ENCODE measurements at places on chromosomes 16 and 17.

DNA sequence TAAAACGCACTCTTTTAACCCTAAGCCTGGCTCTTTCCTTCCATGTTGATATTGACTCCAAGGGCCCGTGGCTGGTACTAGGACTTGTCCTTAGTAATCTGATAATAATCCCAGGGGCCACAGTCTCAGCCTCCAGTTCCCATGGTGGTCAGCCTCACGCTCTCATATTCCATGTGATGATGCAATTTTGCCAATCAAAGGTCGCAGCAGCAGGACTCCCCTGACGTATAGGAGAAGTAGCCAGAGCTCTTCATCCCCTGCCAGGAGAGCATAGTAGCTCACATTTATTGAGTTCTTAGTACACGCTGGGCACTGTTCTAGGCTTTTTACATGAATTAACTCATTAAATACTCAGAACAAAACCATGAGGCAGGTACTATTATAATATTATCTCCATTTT, 42.4 kb downstream of the CD300LF start:
- no peak for DNase-seq

- DNase-seq: no peak
These were observed 94.0 kb upstream of the CDH5 start for GRCh38 chr16:66272461-66272860.

- DNase-seq: no peak
These were observed 19.1 kb upstream of the KPNB1 start for GRCh38 chr17:47630614-47631013.

GRCh38 chr16:46885960-46886763, 2.0 kb downstream of the GPT2 start:
- no peak for DNase-seq

GRCh38 chr16:61770301-61770700, 265.9 kb downstream of the CDH8 start:
- DNase-seq: no peak

- DNase-seq: no peak
These were observed 23.2 kb downstream of the NT5M start for GRCh38 chr17:17326275-17326875.

GRCh38 chr16:69089091-69089910, 16.2 kb upstream of the HAS3 start:
- DNase-seq: no peak

GRCh38 chr17:63772801-63773271, 561 bp downstream of the CCDC47 start:
- peak; percentile 25 for DNase-seq

DNA sequence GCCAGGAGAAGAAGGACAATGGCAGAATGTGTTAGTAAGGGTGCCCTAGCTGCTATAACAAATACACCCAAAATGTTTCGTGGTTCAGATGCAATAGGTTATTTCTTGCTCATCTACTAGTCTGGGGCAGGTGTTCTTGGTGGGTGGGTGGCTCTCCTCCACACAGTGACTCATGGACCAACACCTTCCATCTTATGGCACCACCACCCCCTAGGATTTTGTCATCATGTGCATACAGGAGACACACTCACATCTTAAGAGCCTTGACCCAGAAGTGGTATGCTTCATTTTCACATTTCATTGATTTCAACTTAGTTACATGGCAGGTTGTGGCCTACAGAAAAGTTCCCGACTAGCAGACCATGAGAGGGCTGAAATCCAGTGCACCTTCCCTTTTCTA, 114.7 kb downstream of the AMFR start:
- DNase-seq: no peak

DNA sequence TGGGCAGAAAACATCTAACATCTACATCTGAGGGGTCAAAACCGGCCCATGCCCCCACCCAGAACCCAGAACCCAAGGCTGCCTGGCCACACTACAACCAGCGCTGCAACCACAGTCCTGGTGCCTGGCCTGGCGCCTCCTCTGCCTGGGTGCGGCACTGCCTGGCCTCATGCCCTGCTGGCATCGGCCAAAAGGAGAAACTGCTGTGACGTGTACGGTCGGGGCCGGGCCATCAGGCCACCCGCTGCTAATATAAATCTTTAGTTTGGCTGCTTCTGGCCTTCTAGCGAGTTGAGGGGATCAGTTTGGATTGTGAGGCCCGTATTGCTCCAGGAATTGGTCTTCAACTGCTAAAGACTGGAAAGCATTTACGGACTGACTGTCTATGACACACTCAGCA, 22.8 kb downstream of the TMEM204 start:
- DNase-seq: no peak

- no peak for DNase-seq
These were observed 1.6 kb downstream of the SPATA32 start for GRCh38 chr17:45260204-45260783.

DNA sequence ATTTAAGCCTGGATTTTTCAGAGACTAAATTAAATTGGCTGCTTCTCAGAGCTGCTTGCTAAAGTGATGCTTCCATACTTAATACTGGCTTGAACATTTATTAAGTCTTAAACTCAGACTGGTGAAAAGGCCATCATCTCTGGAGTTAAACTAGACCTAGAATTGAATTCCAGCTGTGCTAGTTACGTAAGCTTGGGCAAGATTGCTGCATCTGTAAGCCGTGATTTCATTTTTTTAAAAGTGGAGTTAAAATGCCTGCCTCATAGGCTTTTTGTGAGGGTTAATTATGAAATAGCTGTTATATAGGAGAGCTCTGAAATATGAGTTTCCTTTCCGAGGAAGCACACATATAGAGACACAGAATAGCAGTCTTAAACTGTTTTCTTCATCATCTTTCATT, 84.7 kb downstream of the VAT1L start:
- DNase-seq: no peak

DNA sequence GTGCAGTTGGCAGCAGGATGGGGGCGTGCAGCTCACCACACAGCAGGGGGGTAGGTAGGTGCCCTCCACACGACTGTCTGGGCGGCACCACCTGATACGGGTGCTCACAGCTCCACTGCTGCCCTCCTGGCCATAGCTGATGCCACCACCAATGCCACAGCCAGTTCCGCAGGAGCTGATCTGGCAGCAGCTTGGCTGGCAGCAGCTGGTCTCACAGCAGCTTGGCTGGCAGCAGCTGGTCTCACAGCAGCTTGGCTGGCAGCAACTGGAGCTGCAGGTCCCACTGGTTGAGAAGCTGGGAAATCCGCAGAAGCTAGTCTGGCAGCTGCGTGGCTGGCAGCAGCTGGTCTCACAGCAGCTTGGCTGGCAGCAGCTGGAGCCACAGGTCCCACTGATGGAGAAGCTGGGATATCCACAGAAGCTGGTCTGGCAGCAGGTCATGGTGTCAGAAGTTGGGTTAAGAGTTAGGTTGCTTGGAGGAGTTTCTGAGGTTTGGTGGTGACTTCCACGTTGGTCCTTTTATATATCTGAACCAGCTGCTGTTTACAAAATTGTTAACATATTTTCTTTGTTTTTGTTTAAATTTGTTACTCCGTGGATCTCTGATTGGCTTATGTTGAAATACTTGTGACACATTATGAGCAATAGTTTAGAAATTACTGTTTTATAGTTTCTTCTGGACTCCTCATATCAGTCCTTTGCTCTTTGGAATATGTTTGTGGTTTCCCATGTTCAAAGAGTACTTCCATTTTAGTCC, at the start of gene KRTAP1-5:
Gene KRTAP1-5, minus strand, starts transcription at position 494 of the 757 bp plus-strand sequence. Its CDS starts 53 bp downstream, at position 441.
- peak; percentile 90 for DNase-seq

DNA sequence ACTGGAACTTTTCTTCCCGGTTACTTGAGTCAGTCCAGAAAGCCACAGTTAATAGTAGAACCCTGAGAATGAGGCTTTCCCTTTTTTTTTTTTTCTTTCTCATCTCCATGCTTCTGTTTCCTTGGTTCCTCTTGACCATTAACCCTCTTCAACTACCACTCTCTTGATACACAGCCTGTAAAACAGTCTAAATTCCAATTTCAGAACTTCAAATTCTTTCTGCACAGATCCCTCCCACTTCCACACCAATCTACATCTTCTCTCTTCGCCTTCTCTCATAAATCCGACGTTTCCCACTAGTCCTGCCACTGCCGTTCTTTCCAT, 588 bp downstream of the METTL16 start:
- no peak for DNase-seq

GRCh38 chr17:1673041-1673785, 11.5 kb downstream of the PRPF8 start:
- no peak for DNase-seq

DNA sequence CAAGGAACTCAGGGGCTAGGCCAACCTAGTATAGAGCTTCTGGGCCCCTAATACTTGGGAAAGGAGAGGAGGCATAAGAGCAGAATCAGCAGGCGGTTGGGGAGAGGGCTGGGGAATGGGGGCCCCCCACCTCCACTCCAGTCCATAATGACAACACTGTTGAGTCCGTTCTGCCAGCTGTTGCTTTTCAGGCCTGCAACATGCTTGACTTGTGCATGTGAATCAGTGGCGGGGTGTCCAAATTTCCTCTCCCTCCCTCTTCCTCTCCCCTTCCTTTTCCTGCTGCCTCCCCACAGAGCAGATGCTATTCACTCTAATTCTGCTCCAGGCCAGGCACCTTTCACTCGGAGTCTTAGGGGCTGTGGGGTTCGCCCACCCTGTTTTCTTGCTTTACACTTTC, 31.7 kb downstream of the SGSM2 start:
- no peak for DNase-seq

DNA sequence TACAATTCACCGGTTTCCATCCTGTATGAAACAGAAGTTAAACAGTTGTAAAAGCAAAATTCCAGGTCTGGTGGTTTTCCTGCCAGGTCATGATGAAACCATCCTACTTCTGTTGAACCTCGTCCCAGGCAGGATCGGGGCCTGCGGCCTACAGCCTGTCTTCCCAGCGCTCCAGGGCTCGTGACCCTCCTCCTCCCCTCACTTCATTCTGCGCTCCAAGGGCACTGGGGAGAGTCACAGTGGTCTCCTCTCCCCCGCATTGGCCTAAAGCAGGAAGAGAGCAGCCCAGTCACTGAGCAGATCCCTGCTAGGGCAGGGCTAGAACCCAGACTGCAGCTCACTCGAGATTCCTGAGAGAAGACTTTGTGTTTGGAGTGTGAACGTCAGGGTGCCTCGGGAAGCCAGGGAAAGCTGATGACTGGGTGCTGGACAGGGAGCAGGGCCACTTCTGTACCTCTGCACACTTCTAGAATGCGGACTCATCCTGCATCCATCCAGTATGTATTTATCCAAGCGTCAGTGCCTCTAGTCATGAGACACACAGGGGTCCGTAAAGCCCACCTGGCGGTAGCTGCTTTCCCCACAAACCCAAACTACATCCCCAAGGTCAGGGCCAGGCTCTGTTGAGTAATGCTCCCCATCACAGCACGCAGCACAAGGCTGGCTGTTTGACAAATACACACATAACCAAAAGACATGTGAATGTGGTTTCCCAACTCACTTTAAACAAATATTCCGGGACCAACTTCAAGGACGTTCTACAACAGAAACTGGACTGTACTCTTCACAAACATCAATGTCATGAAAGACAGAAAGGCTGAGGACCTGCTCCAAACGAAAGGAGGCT, 1.7 kb upstream of the ITGAE start:
- DNase-seq: peak; percentile 90

- no peak for DNase-seq
These were observed 144.4 kb downstream of the PCTP start for GRCh38 chr17:55895112-55895759.

DNA sequence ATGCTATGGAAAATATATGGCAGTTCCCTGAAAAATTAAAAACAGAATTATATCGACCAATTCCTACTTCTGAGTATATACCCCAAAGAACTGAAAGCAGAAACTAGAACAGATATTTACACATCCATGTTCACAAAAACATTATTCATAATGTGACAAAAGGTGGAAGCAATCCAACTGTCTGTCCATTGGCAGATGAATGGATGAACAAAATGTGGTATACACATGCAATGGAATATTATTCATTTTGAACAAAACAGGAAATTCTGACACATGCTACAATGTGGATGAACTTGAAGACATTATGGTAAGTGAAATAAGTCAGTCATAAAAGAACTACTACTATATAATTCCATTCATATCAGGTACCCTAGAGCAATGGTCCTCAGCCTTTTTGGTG, 263.5 kb upstream of the AXIN2 start:
- DNase-seq: no peak

DNA sequence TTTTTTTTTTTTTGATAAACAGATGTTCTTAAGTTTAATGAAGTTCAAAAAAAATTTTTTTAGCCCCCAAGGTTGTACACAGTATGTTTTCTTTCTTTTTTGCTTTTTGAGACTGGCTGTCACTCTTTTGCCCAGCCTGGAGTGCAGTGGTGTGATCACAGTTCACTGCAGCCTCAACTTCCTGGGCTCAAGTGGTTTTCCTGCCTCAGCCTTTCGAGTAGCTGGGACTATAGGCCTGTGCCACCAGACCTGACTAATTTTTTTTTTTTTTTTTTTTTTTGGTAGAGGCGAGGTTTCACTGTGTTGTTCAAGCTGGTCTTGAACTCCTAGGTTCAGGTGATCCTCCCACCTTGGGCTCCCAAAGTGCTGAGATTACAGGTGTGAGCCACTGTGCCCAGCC, 12.8 kb downstream of the ITGAE start:
- no peak for DNase-seq

- no peak for DNase-seq
These were observed 21.2 kb upstream of the ITGA3 start for GRCh38 chr17:50034498-50035364.

DNA sequence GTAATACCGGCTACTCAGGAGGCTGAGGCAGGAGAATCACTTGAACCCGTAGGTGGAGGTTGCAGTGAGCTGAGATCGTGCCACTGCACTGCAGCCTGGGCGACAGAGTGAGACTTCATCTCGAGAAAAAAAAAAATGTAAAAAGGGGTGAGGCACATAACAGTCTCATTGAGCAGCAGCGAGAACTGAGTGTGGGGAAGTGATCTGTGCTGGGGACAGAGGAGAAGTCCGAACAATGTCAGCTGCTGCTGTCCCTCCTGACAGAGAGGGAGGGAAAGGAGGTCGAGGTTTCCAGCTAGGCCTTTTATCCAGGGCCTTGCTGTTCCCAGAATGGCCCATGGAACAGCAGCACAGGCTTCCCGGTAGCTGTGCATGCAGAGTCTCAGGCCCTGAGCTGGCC, 14.0 kb downstream of the C16orf74 start:
- DNase-seq: no peak

Data from EL (cell line).